Stimulated activated naive CD8-positive, alpha-beta T cell treated with anti-CD3 and anti-CD28 coated beads, Interleukin-15, amount 100 ng/mL, for 72 hours (primary cell): ENCODE measurements at places on chromosomes 3 and 15.

- DNase-seq: no peak
Observed at GRCh38 chr3:139533781-139534454, 5.6 kb downstream of the RBP1 start.

- no peak for DNase-seq
Observed at GRCh38 chr3:16935781-16936180, 51.0 kb downstream of the PLCL2 start.

- DNase-seq: no peak
Observed at GRCh38 chr3:42134867-42135464, 43.8 kb downstream of the TRAK1 start.

DNA sequence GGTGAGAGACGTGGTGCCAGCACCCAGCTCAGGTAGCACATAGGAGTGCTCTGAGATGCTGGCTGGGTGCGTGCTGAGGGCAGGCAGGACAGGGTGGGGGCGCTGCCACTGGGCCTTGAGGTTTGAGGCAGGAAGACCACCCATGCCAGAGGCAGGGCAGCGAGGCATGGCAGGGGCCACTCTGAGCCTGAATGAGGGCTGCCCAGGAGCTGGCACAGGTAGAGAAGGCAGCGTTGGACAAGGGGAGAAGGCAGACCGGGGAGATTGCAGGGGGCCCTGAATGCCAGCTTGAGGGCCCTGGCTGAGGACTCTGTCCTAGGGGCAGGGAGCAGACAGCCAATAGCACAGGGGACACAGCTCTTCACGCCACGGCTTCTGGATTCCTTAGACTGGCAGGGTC, 50.2 kb downstream of the ADAMTS7 start:
- DNase-seq: no peak

- DNase-seq: no peak
Observed at GRCh38 chr15:68524753-68525584, 53.8 kb upstream of the CORO2B start.

DNA sequence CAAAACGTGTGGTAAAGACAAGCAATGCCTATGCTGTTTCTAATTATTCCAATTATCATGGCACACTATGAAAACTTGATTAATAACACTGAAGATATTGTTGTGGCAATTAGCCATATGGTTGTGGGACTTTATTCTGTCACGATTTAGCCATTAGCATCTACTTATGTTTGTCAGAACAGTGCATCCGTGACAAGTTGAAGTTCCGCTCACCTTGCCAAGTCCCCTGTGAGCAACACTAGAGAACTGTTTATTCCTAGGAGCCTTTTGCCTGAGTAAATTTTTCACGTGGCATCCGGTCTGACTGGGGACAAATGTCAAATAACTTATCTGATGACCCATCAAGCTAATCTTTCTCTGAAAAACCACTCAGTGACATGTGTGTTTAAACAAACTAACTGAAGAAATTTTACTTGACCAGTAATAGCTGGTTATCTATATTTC, 403.3 kb downstream of the TBC1D5 start:
- no peak for DNase-seq
